Stimulated activated CD4-positive, alpha-beta T cell treated with anti-CD3 and anti-CD28 coated beads, TNF-alpha, amount 100 ng/mL, for 1 hour (primary cell): ENCODE measurements at places on chromosomes 7 and 10.

DNA sequence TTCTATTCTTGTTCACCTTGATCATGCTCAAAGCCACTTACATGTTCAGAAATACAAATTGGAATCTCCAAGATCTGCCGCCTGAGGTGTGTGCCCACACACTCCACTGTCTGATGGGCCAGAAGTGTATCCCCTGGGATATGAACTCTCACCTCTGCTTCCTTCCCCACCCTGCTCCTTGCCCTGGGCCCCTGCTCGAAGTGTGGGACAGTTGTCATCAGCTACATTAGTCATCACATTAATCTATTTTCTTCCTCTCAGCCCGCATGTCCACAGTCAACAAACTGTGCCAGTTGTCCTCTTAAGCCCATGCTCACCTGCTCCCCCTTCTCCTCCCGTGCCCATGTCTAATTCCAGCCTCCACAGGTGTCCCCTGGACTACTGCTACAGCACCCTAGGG, 154.7 kb downstream of the PTPN20 start:
- DNase-seq, result no peak

GRCh38 chr10:58743466-58744115, 230.9 kb downstream of the BICC1 start:
- DNase-seq, result no peak

DNA sequence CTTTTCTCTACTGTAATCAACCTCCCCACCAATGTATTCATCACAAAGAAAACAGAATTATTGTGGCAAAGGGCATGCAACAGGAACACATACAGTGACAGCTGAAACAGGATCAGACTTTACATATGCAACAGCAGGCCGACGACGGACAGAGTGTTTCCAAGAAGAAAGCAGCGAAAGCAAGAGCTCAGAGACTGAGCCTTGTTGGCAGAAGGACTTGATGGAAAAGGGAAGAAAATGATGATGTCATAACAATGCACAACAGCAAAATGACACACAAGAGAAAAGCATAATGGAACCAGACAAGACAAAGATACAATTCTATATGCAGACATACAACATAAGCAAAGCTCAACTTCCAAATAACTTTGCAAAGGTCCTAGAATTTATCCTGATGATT, 106.5 kb downstream of the ARHGAP12 start:
- no peak for DNase-seq

- DNase-seq, result no peak
Observed at GRCh38 chr10:132187430-132188138, 836 bp downstream of the DPYSL4 start.

GRCh38 chr7:74481458-74482196, 27.9 kb downstream of the GTF2IRD1 start:
- no peak for DNase-seq

GRCh38 chr7:135335628-135336139, 102.0 kb downstream of the STRA8 start:
- DNase-seq, result no peak

- DNase-seq, result no peak
Observed at GRCh38 chr10:7598771-7599170, 68.0 kb downstream of the ITIH5 start.

DNA sequence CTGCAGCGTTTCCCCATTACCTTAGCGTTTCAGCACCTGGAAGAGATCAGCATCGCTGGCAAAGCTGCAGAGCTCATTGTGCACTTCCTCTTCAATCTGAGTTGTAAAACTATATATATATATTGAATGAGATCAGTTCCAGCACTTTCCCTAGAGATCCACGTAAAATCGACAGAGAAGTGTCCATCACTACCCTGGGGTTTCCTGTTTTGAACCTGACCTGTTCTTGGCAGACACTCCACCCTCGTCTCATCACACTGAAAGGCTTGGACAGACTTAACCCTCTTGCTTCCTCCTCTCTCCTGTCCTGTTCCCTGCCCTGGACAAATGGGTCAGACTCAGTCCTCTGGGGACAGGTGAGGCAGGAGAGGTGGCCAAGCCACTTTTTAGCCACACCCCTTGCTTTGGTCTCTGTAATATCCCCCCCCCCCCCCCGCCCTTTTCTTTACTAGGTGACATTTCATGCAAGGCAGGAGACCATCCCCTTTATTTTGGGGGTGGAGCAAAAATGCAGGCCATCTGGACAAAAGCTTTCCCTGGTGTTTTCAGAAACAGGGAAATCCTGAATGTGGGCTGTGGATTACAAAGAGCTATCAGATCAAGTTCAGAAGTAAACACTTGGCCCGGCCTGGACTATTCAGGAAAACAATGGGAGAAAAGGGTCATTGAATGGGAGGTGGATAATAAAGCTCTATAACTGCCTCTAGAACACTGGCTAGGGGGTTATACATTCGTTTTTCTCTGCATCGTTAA, 83.7 kb upstream of the KDM7A start:
- no peak for DNase-seq

- DNase-seq, result no peak
Observed at GRCh38 chr10:96967847-96968246, 135.7 kb downstream of the LCOR start.

- no peak for DNase-seq
Observed at GRCh38 chr7:157930441-157930840, 593.6 kb downstream of the DNAJB6 start.

- DNase-seq, result no peak
Observed at GRCh38 chr10:21217748-21218367, 307.6 kb downstream of the SKIDA1 start.

DNA sequence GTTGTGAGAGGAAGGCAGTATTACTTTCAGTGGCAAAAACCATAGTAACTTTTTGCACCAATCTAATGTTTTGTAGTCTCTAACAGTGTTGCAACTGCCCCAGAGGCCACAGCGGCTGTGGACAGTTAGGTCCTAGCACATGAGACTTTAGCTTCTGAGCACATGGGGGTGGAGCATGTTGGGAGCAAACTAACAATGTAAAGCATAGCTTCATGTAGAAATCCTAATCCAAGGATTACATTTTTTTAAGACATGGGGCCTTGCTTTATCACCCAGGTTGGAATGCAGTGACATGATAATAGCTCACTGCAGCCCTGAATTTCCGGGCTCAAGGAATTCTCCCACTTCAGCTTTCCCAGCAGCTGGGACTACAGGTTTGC, 49.0 kb downstream of the LAMB1 start:
- no peak for DNase-seq

GRCh38 chr7:28989211-28989980, 31.3 kb upstream of the TRIL start:
- DNase-seq, result no peak

DNA sequence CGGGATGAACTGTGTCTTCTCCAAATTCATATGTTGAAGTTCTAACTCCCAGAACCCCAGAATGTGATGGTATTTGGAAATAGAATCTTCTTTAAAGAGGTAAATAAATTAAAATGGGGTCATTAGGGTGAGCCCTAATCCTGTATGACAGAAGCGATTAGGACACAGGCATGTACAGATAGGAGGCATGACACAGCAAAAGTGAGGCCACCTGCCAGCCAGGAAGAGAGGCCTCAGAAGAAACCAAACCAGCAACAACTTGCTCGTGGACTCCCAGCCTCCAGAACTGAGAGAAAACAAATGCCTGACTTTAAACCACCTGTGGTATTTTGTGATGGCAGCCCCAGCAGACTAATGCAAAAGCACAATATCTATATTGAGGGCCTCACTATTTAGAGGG, 214.3 kb downstream of the NEBL start:
- DNase-seq, result no peak

- DNase-seq, result no peak
Observed at GRCh38 chr7:90958647-90959046, 305.6 kb upstream of the FZD1 start.

DNA sequence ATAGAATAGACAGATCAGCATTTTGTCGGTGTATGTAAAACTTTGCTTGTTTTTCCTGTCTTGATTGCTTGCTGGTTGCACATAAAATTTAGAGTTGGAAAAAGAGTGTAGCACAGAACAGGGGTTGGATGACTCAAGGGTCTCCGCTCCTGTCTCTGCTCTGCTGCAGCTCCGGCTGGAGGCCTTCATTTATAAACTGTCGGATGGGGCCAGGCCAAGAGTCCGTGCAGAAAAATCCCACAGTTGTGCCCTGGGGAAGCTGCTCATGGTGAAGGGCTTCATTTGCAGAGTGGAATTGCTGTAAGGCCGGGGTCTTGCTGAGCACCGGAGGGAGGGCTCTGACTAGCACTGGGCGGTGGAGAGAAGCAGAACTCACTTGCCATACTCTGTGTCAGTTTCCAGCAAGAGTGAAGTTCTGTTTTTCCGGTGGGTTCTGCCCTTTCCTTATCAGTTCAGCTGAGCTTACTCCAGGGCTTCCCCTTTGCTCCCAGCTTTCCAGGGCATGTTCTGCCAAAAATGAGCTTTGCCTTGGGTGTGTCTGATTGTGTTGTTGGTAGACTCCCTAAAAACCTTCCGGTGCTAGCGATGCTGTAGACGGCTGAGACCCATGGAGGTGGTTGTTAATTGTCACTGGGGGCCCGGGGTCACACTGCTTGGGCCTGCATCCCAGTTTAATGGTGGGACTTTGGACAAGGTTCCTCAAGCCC, 67.2 kb downstream of the CAMK1D start:
- DNase-seq, result no peak

DNA sequence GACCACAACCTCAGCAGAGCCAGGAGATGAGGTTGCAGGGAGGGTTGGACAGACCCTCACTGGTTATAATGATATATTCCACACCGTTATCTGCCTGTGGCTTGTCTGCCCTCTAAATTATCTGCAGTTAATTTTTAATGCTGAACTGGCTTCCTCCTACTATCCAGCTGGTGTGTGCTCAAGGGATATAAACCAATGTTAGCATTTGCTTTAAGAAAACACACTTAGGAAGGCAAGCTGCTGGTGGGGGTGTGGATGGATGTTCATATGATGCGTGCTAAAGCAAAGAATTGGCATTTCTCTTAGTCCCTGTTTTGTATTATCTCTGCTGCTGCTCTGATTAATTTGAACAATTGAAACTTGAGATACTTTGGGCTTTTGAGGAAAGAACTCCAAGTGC, 132.2 kb upstream of the NPVF start:
- DNase-seq, result no peak

DNA sequence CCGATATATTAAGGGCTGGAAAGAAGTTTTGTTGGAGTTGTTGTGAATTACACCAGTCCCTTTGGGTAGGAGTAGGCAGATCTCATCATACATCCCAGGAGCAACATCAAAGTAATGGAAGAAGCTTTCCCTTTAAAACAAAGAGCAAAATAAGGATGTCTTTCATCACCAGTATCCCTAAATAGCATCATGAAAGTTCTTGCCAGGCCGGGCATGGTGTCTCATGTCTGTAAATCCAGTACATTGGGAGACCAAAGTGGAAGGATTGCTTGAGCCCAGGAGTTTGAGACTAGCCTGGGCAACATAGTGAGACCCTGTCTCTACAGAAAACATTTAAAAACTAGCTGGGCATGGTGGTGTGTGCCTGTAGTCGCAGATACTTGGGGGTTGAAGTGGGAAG, 38.7 kb downstream of the LRRC20 start:
- no peak for DNase-seq

- no peak for DNase-seq
Observed at GRCh38 chr7:131538813-131539179, 17.6 kb downstream of the PODXL start.

GRCh38 chr7:46047581-46047980, 126.5 kb upstream of the IGFBP3 start:
- DNase-seq, result no peak

DNA sequence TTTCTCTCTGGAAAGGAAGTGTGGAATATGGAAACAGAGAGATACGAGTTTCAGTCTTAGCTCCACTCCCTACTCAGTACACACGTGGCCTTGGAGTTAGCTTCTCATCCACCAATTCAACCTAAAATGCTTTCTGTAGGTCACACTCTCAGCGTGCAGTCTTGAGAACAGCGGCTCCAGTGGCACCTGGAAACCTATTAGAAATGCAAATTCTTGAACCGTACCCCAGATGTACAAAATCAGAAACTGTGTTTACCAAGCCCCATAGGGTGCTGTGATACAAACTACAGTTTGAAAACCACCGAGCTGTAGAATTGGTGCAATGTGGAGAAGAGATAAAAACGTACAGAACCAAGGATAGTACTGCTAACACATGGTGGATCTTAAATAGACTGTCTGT, 91.1 kb upstream of the SP4 start:
- DNase-seq, result no peak

DNA sequence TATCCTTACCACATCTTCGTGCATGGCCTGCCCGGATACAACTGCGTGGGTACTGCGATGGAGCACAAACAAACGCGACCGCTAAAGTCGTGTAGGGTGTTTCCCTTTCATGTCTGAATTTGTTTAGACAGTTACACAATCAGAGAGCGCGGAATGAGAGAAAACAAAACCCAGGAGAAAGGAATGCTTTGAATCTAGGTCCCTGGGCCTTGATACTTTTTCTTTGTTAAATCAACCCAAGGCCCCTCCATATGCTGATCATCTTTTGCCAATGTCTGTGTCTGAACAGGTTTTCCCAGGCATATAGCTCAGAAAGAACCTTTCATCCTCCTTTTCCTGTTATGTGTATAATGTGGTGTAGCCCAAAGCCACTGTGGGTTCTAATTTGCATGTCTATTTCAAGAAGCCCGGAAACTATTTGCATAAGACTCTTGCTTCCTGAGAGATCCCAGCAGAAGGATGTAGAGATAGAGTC, 145.8 kb downstream of the FRMD4A start:
- no peak for DNase-seq

GRCh38 chr10:84352251-84352842, 24.0 kb downstream of the CCSER2 start:
- DNase-seq, result peak; percentile 28

GRCh38 chr7:120407010-120407409, 134.0 kb downstream of the KCND2 start:
- no peak for DNase-seq

DNA sequence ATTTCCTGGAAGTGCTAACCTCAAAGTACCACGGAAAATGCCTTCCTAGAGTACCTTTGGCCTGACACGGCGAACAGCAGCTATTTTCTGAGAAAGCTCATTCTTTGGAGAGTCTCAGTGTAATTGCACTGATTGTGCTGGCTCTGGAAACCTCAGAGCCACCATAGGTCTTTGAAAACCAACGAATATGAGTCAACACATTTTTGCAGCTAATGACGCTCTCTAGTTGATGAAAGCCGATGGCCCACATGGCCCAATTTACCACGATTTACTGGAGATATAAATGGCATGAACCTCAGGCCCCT, 187.1 kb downstream of the ADARB2 start:
- DNase-seq, result no peak
